ENCODE measurements at places on chromosomes 1 and 21. TPM values are rescaled to one million over a fixed set of nuclear protein-coding genes. Genes with fewer than 3 reads are reported as not detected.
A peak's percentile ranks its signal among the peaks of the same experiment; 100 is the strongest.

GRCh38 chr1:248045209-248045608 is 1.4 kb upstream of the OR2L3 start:
- no peaks in the 10 kb centered on the region for H3K4me1 ChIP-seq
- no peaks in the 10 kb centered on the region for H3K36me3 ChIP-seq
- no peak overlapping the region for H3K4me3 ChIP-seq
- no peak overlapping the region for H3K27ac ChIP-seq
- no peaks in the 10 kb centered on the region for H3K27me3 ChIP-seq

DNA sequence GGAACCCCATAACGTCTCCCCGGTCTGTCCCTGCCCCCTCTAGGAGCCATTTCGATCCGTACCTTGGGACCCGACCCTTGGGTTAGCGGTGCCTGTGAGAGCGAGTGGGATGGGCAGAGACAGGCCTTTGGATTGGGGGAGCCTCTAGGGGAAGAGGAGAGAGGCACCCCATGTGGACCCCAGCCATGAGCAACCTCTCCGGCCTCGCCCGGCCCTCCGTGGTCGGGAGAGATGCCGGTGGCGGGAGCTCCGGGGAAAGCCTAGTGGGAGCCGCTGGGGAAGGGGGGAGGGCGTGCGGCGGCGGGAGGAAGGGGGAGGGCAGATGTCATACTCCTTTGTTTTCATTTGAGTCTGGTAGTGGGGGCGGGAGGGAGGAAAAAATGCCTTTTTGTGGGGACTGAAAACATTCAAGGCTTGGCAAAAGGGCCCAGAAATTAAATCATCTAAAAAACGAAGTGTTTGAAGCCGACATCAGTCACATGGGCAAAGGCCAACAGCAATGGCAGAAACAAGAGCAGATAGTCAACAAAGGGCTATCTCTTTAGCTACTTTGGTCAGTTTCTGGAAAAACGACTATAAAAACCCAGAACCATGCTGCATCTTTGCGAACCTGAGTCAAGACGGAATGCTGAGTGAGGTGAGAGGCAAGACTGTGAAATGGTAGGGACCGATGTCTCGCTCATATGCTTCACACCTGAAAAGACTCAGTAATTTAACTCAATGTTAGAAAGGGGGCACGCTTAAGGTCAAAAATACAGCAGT is 758 bp downstream of the PTBP2 start:
- H3K27ac ChIP-seq: peak overlapping the region; percentile 64

GRCh38 chr1:73162564-73162963 is 880.2 kb upstream of the NEGR1 start:
- no peak for DNase-seq
- H3K27ac ChIP-seq: no peak overlapping the region
- no peaks in the 10 kb centered on the region for H3K4me1 ChIP-seq
- no peaks in the 10 kb centered on the region for H3K36me3 ChIP-seq
- no peaks in the 10 kb centered on the region for H3K27me3 ChIP-seq
- no peak overlapping the region for H3K4me3 ChIP-seq

DNA sequence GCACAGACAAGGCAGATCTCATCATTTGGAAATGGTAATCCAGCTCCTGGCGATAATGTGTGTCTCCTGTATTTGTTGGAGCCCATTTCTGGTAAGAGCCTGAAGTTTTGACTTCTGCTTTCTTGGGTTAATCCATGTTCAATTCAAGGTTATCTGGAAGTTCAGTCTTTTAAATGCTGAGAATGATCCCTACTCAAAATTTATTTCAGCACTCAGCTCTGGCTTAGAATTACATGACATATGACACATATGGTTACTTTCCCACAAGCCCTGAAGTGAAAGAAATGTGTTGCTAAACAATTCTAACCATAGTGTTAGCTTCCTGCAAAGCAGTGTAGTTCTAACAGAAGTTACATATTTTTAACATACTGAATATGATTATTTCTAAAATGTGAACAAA is 2.7 kb downstream of the PTGFR start:
- no peaks in the 10 kb centered on the region for H3K36me3 ChIP-seq
- H3K4me3 ChIP-seq: no peak overlapping the region
- no peak overlapping the region for H3K27ac ChIP-seq

GRCh38 chr1:226945106-226945857 is 5.2 kb downstream of the COQ8A start:
- no peaks in the 10 kb centered on the region for H3K4me1 ChIP-seq
- DNase-seq: no peak
- no peaks in the 10 kb centered on the region for H3K27me3 ChIP-seq
- no peak overlapping the region for H3K27ac ChIP-seq
- no peaks in the 10 kb centered on the region for H3K36me3 ChIP-seq

- no peak overlapping the region for H3K4me3 ChIP-seq
- no peak overlapping the region for H3K27ac ChIP-seq
- H3K36me3 ChIP-seq: peaks cover 4% of the 10 kb centered on the region
- H3K4me1 ChIP-seq: peaks cover 6% of the 10 kb centered on the region
- no peaks in the 10 kb centered on the region for H3K27me3 ChIP-seq
Measured at GRCh38 chr1:180950321-180950720, 37.6 kb downstream of the KIAA1614 start.

GRCh38 chr1:39458991-39459390 is 32.4 kb upstream of the BMP8A start:
- no peaks in the 10 kb centered on the region for H3K4me1 ChIP-seq
- DNase-seq: no peak
- peaks cover 25% of the 10 kb centered on the region for H3K36me3 ChIP-seq
- H3K27ac ChIP-seq: no peak overlapping the region

IL20 gene
- total RNA-seq: not detected

STRIP1 gene
- total RNA-seq: 25.5 TPM

INSRR gene
- not detected for total RNA-seq

ATP5PO gene
- 294 TPM for total RNA-seq

TTLL7 gene
- 0.72 TPM for total RNA-seq

RIPK4 gene
- total RNA-seq: not detected
